ENCODE measurements at places on chromosomes 4 and X. TPM values are rescaled to one million over a fixed set of nuclear protein-coding genes. Genes with fewer than 3 reads are reported as not detected.

TMEM35A gene
- 8.1 TPM for total RNA-seq

AR gene
- 3.5 TPM for total RNA-seq

TEX13D gene
- total RNA-seq = not detected

MAGEA4 gene
- total RNA-seq = not detected

STOX2 gene
- total RNA-seq = 1.1 TPM

PAGE2B gene
- not detected for total RNA-seq

HPGDS gene
- total RNA-seq = not detected

PF4V1 gene
- total RNA-seq = not detected

GPRIN3 gene
- total RNA-seq = 22.9 TPM

XAGE2 gene
- not detected for total RNA-seq

PFKFB1 gene
- total RNA-seq = not detected

ITGB1BP2 gene
- total RNA-seq = 2.1 TPM

ENPEP gene
- total RNA-seq = 0.99 TPM

ZXDA gene
- total RNA-seq = 7.6 TPM

FGF16 gene
- total RNA-seq = 27.7 TPM

NHS gene
- total RNA-seq = 2.7 TPM

HTR2C gene
- not detected for total RNA-seq

STARD8 gene
- 12.7 TPM for total RNA-seq

LNX1 gene
- total RNA-seq = 1.6 TPM

CT45A10 gene
- not detected for total RNA-seq

SLIT2 gene
- total RNA-seq = 6.6 TPM

GAGE12E gene
- total RNA-seq = not detected

RAB33A gene
- 0.47 TPM for total RNA-seq

ZNF41 gene
- total RNA-seq = 8.8 TPM

GAGE12D gene
- total RNA-seq = not detected

CCDC149 gene
- 7.7 TPM for total RNA-seq

CXCL11 gene
- 6.4 TPM for total RNA-seq

TKTL1 gene
- total RNA-seq = not detected

VSIG4 gene
- not detected for total RNA-seq

MAGEA11 gene
- total RNA-seq = not detected

UNC5C gene
- 2.2 TPM for total RNA-seq

SPACA5B gene
- total RNA-seq = not detected

MND1 gene
- total RNA-seq = 0.82 TPM

LRRC66 gene
- total RNA-seq = 0.10 TPM

DAPP1 gene
- not detected for total RNA-seq

TMEM271 gene
- total RNA-seq = not detected

KIAA1210 gene
- not detected for total RNA-seq

GC gene
- total RNA-seq = not detected

NKX3-2 gene
- not detected for total RNA-seq

RNF128 gene
- total RNA-seq = 1.1 TPM

XAGE1A gene
- total RNA-seq = not detected

GLOD5 gene
- total RNA-seq = not detected

UVSSA gene
- 15.1 TPM for total RNA-seq

KDM6A gene
- total RNA-seq = 27.0 TPM

COL4A6 gene
- total RNA-seq = 8.1 TPM

PDHA1 gene
- total RNA-seq = 61.2 TPM

KCND1 gene
- 0.78 TPM for total RNA-seq

CD38 gene
- 3.2 TPM for total RNA-seq

FNIP2 gene
- 25.2 TPM for total RNA-seq

ADH1A gene
- total RNA-seq = not detected

GNRHR gene
- total RNA-seq = not detected

KLHL4 gene
- 13.9 TPM for total RNA-seq

SPANXN4 gene
- total RNA-seq = not detected

TKTL2 gene
- not detected for total RNA-seq

ITIH6 gene
- total RNA-seq = under 0.01 TPM

CSAG1 gene
- not detected for total RNA-seq

ARMCX1 gene
- 17.8 TPM for total RNA-seq

TCEAL6 gene
- total RNA-seq = not detected

UGT2B10 gene
- total RNA-seq = not detected

GPM6B gene
- 0.06 TPM for total RNA-seq

All from glomerular endothelial cell (primary cell).